ENCODE measurements at places on chromosomes 12 and 14. TPM values are rescaled to one million over a fixed set of nuclear protein-coding genes. Genes with fewer than 3 reads are reported as not detected.

Gene BIN2
- 2.3 TPM for total RNA-seq

Gene MYO1H
- total RNA-seq, result not detected

Gene SNRPF
- total RNA-seq, result 12.3 TPM

Gene RAPGEF3
- total RNA-seq, result 17.2 TPM

Gene KRT83
- not detected for total RNA-seq

Gene SRRM4
- total RNA-seq, result 0.42 TPM

Gene AVPR1A
- 43.7 TPM for total RNA-seq

Gene PGF
- 7.3 TPM for total RNA-seq

Gene TSPAN8
- total RNA-seq, result 10.2 TPM

Gene KRT72
- not detected for total RNA-seq

Gene RAD9B
- total RNA-seq, result 2.1 TPM

Gene FOXN4
- total RNA-seq, result not detected

Gene HOXC12
- not detected for total RNA-seq

Gene MANSC4
- total RNA-seq, result not detected

Gene TAS2R19
- 24.5 TPM for total RNA-seq

Measured in urinary bladder (tissue), 4 donors.